ENCODE measurements at places on chromosomes 5 and 9. TPM values are rescaled to one million over a fixed set of nuclear protein-coding genes. Genes with fewer than 3 reads are reported as not detected.

The KIF12 gene
- 211 TPM for polyA plus RNA-seq

DNA sequence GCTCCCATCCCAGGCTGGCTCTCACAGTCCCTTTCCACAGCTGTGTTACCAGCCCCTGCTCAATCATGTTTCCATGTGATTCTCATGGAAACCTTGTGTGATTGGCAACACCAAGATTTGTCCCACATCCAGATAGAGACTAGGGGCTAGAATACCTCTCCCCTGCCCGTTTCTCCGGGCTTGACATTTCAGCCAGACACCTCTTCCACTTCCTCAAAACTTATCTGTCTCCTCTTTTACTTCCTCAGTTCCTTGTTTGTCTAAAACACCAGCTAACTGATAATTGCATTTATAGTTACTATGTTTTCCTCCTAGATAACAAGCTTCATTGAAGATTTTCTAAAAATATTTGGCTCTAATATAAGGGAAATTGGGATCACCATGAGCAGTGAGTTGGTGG lies 16.6 kb upstream of the KCNMB1 start:
- no peak for DNase-seq

GRCh38 chr9:74985041-74985440 lies 32.3 kb upstream of the C9orf40 start:
- no peak for DNase-seq

The PCDHAC1 gene
- polyA plus RNA-seq: 0.16 TPM

- no peak for DNase-seq
Observed at GRCh38 chr9:114603248-114603647, 7.8 kb upstream of the TMEM268 start.

GRCh38 chr5:932151-932627 lies 39.5 kb downstream of the TRIP13 start:
- no peak for DNase-seq

- DNase-seq: no peak
Observed at GRCh38 chr5:97550164-97550563, 367.1 kb upstream of the RIOK2 start.
